ENCODE measurements at places on chromosomes 16 and 17. TPM values are rescaled to one million over a fixed set of nuclear protein-coding genes. Genes with fewer than 3 reads are reported as not detected.

The CA5A gene
- 0.03 TPM for polyA plus RNA-seq

- DNase-seq = peak; percentile 52
These were observed 610 bp downstream of the VPS4A start for GRCh38 chr16:69311533-69312387.

DNA sequence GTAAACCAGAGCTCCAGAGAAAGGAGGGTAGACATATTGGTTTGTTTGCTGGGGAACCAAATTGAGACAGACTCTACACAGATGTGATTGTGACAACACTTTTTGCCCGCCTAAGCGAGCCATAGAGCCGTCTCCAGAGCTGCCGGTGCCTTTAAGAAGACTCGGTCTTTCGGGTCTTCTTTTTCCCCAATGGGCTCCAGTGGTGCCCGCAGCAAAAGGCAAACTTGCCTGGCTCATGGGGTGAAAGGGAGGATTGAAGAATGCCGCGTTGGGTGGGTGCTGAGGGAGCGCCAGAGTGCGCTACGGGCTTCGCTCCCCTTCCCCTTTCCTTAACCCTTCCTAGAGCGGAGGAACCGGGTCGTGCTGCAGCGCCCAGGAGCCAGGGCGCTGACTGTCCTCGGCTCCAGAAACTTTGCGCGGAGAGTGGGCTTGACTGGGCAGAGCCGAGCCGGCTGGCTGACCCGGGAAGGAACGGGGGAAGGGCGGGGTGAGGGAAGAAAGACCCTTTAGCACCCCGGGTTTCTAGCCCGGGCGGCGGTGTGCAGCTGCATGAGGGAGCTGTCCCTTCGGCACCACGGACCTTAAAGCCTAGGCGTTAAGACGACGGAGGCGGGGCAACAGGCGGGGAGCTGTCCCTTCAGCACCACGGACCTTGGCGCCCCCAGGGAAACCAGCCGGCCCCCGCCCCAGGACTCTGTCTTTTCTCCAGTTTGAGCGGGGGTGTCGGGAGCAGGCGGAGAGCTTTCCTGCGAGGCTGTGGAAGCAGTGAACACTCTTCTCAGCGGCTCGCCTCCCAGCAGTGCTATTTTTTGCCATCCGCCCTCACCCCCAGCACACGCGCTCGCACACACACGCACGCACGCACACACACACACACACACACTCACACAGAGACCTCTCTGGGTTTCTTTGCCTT, at the start of gene CACNG3:
TSS of gene CACNG3 (plus strand) at position 880 of the 916 bp plus-strand sequence. CDS start 420 bp downstream, outside the sequence.
- DNase-seq = peak; percentile 50

DNA sequence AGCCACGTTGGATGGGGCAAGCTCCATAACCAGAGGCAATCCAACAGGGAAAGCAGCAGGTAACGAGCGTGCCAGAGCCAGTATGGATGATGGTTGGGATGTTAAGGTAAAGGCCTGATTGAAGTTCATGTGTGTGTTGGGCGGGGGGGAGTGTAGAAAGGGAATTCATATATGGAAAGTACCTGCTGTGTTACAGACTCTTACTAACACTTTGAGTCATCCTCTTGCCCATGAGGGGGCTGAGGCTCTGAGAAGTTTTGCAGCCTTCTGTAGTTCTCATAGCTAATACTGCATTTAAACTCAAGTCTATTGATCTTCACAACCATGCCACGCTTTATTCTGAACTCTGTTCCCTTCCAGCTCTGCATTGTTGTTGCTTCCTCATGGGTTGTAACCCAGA, 28.5 kb downstream of the SYCE1L start:
- no peak for DNase-seq

- no peak for DNase-seq
These were observed 6.4 kb downstream of the ZFPM1 start for GRCh38 chr16:88459366-88460073.

Data from large intestine (tissue), 12 donors.